ENCODE measurements at places on chromosomes 3 and 15. TPM values are rescaled to one million over a fixed set of nuclear protein-coding genes. Genes with fewer than 3 reads are reported as not detected.

Gene VGLL3
- not detected for total RNA-seq

Gene PLS1
- total RNA-seq = 2.7 TPM

Gene FETUB
- total RNA-seq = not detected

Gene PLSCR4
- total RNA-seq = not detected

Gene IMPG2
- total RNA-seq = 0.45 TPM

Gene IQCH
- 0.66 TPM for total RNA-seq

Gene SERPINI2
- not detected for total RNA-seq

Gene AMT
- total RNA-seq = 5.0 TPM

Gene TMEM115
- total RNA-seq = 19.0 TPM

Gene LRRC58
- total RNA-seq = 22.4 TPM

Gene OR5K2
- not detected for total RNA-seq

Gene CORO2B
- total RNA-seq = not detected

Gene MORF4L1
- total RNA-seq = 240 TPM

Gene GPR27
- 0.38 TPM for total RNA-seq

Gene MESP2
- not detected for total RNA-seq

Gene HES1
- total RNA-seq = 5.6 TPM

Gene IL5RA
- not detected for total RNA-seq

Gene C3orf85
- not detected for total RNA-seq

Gene ZKSCAN7
- total RNA-seq = 0.77 TPM

Gene IL1RAP
- 8.9 TPM for total RNA-seq

Gene ADAM10
- 151 TPM for total RNA-seq

Gene LIPH
- total RNA-seq = not detected

Gene LCTL
- total RNA-seq = not detected

Gene SLC27A2
- 5.7 TPM for total RNA-seq

Gene DPP8
- total RNA-seq = 40.5 TPM

Gene NR2C2
- total RNA-seq = 64.4 TPM

Gene CYP1A2
- total RNA-seq = not detected
